ENCODE measurements at places on chromosomes 3 and 15.

GRCh38 chr15:42707873-42708544 is 28.9 kb downstream of the CDAN1 start:
- no peak for DNase-seq

- no peak for DNase-seq
These were observed 254.9 kb downstream of the TLE3 start for GRCh38 chr15:69842851-69843250.

GRCh38 chr3:13112521-13113345 is 39.5 kb upstream of the IQSEC1 start:
- no peak for DNase-seq

GRCh38 chr3:174355505-174355904 is 503.6 kb upstream of the NAALADL2 start:
- DNase-seq = no peak

- no peak for DNase-seq
These were observed 420.7 kb downstream of the ZNF385D start for GRCh38 chr3:21330293-21330692.

DNA sequence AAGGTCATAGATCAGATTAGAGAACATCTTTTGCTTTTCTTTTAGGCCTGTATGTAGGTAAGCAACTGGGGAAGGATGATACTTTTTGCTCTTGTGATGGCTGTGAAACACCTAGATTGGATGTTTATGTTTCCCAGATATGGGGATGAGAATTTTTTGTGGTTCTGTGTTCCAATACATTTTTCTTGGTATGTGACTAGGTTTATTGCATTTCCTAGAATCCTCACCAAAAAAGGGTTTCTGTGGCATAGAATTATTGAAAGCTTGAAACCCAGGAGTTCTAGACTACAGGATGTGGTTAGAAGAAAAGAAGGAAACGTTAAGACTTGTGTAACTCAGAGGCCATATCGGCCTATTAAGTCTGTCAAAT is 25.8 kb downstream of the OXNAD1 start:
- no peak for DNase-seq

GRCh38 chr3:122189357-122189756 is 5.9 kb downstream of the CASR start:
- no peak for DNase-seq

DNA sequence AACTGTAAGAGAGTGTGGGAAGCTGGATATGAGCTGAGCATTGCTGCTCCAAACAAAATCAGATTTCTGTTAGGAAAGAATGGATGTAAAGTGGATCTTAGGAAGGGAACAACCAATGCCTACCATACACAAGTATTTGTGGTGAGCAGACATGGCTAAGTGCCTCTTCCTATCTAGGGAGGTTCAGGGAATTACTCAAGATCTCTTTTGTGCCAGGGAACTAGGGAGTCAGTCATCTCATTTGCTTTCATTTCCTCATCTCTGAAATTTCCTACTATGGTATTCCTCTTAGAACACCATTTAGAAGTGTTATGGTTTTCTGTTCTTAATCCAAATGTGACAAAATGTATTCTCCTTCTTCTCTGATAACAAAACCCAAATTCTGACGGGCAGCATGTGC is 396.5 kb downstream of the FHIT start:
- DNase-seq = no peak

DNA sequence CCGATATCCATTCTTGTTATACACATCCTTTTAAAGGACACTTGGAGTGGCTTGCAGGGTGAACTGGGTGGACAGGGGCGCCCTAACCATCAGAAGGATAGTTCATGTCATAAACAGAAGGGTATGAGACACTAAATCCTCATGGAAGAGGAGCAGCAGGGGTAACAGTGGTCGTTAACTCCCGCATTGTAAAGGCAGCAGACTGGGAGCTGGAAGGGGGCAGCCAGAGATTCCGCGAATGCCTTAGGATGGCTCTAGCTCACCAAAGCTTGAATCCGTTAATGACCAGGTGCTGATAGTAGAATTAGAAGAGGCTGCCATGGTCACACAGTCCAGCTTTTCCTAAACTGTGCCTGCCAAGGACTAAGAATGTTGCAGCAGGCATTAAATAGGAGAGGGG is 85.2 kb upstream of the ANKRD34C start:
- DNase-seq = no peak

GRCh38 chr3:14188041-14188754 is 9.6 kb downstream of the LSM3 start:
- DNase-seq = no peak

GRCh38 chr3:59856934-59857460 is 807.2 kb upstream of the CFAP20DC start:
- no peak for DNase-seq

- DNase-seq = no peak
These were observed 69.1 kb upstream of the SEC13 start for GRCh38 chr3:10389995-10390394.

DNA sequence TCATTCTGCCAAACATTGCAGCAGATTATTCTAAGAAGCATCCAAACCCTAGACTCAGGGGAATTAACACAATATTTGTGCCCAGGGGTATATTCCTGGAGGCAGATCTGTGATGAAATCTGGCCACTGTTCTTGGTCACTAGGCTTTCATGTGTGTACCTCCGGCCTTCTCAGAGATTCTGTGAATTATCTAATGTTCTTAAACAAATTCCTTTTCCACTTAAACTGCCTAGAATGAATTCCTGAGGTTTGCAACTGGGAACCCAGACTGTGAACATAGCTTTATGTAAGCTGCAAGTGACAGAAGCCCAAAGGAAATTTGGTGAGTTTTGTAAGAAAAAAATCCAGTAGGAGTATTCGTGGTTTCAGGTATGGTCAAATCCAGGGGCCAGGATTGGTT is 20.7 kb upstream of the CTNNB1 start:
- no peak for DNase-seq

DNA sequence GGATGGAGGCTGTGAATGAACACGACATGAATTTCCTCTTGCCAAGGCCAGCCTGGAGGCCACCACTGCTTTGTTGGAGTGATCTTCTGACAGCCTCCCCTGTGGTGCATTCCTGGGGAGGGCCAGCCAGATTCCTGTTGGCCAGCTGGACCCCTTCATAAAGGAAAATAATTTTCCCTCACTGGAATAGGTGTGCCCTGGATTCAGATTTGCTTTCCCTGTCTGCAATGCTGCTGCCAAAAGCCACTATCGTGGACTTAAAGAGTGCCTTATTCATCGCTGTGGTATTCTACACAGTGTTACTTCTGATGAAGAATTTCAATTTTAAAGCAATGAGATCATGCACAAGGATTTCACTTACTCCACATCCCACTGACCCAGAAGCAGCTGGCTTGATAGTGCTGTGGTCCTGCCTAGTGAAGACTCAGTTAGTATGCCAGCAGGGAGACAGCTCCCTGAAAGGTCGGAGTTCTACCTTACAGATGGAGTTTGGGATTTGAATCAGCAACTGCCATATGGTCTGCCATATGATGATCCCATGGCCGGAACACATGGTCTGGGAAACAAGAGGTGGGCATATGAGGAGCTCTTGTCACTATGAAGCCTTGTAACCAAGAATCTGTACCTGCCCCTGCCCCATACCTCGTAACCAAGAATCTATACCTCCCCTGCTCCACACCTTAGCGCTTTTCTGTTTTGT is 145.2 kb downstream of the KLF13 start:
- no peak for DNase-seq

Data from stimulated activated CD8-positive, alpha-beta memory T cell treated with anti-CD3 and anti-CD28 coated beads, Interleukin-4, amount 100 ng/mL, for 1 hour (primary cell).